T follicular helper cell (primary cell): ENCODE measurements at places on chromosomes 7 and 10.

GRCh38 chr7:94276795-94277194, 117.9 kb upstream of the COL1A2 start:
- DNase-seq, result no peak

DNA sequence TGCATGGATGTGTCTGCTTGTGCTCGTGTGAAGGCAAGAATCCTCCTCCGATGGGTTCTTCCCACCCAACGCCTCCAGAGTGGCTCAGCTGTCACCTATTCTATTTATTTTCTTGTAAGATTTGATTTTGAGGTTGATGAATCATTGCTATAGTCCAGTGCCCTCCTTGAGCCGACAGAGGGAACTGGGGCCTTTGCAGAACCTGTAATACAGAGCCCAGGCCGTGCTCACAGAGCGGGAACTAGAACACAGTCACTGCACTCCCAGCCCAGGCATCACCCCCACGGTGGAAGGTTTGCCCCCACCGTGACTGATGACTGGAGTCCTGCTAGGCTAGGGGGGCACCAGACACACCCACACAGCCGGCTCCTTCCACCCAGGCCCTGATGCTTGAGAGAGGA, 2.0 kb downstream of the RARRES2 start:
- DNase-seq, result no peak

GRCh38 chr7:68691261-68692216, 906.7 kb upstream of the AUTS2 start:
- DNase-seq, result no peak

- DNase-seq, result no peak
Observed at GRCh38 chr7:85997515-85997914, 646.2 kb upstream of the GRM3 start.

DNA sequence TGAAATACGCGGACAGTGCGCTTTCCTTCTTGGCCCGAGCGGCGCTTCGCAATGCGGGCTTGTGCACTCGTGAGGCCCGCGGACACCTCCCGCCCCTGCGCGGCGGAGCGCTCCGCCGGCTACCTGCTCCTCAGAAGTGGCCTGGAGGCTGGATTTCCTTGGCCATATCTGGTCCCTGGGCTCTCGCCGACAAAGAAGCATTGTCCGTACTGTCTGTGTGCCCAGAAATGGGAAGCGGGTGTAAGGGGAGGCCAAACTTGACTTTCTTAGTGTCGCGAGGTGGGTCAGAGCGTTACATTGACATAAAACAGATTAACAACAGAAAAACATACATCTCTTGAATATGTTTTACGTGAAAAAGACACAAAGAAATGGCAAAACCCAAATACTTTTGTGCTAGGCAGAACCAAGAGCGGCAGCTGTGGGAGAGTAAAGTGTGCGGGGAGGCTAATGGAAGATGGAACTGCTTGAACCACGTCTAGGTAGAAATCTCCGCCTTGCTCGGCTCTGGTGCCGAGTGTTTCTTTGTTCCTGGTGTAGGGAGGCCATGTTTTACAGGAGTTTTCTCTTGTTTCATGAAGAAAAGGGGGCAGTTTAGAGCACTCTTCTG, 1.4 kb downstream of the LANCL2 start:
- DNase-seq, result no peak

GRCh38 chr10:80493522-80494051, 39.5 kb downstream of the TSPAN14 start:
- DNase-seq, result no peak

GRCh38 chr10:99975942-99976809, 33.6 kb downstream of the DNMBP start:
- no peak for DNase-seq

GRCh38 chr10:6503171-6503570, 76.9 kb downstream of the PRKCQ start:
- DNase-seq, result no peak

- no peak for DNase-seq
Observed at GRCh38 chr10:76150139-76150875, 718.9 kb downstream of the LRMDA start.

GRCh38 chr10:46080886-46081285, 34.8 kb upstream of the MSMB start:
- no peak for DNase-seq

DNA sequence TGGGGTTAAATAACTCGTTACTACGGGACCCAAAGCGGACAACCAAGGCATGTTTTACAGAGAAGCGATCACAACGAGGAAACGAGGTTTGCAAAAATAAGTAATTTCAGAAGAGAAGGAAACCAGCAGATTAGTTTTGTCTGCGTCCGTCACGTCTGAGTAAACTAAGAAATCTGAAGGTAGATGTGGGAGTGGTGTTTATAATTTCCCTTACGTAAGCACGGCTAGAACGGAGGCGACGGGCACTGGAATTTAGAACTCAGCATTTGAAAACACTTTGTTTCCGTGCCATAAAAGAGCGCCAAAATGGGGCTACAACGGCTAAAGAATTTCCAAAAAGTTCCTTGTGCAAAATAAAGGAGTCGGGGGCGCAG, 718 bp upstream of the UMAD1 start:
- DNase-seq, result peak; percentile 48

DNA sequence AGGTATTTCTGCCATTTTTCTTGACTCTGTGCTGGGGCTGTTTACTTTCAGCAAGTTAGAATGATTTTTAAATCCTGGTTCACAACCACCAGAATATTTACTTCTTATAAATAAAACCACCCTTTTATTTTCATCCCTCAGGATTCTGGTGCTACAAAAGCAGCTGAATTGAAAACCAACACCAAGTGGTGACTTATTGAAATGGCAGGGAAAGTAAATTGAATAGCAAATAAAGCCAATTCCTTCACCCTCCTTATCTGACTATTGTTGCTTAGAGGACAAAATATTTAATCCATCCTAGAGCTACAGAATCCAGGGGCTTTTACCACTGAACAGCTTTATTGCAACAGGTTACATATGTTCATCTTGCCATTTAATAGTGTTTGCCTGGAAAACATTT, 828.6 kb upstream of the GHITM start:
- no peak for DNase-seq

DNA sequence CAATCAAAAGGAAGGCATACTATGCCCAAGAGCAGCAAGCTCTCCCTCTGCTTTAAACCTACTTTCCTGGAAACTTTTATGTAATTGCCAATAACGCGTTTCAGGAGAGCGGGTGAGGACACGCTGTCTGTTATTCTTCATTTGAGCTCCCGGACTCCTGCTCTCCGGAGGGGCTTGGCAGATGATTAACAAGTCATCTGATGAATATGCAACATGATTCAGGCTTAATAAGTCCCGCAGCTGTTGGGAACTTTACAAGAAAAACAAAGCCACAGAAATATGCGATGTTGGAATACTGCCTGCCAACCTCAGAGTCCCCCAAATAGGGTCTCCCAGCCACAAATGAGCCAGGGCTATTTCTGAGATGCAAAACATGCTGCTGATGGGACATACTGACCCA, 348.0 kb downstream of the GPAM start:
- no peak for DNase-seq
